Effector memory CD4-positive, alpha-beta T cell (primary cell): ENCODE measurements at places on chromosomes 11 and 22.

GRCh38 chr22:42436404-42436803 is 4.2 kb upstream of the NFAM1 start:
- DNase-seq: no peak

DNA sequence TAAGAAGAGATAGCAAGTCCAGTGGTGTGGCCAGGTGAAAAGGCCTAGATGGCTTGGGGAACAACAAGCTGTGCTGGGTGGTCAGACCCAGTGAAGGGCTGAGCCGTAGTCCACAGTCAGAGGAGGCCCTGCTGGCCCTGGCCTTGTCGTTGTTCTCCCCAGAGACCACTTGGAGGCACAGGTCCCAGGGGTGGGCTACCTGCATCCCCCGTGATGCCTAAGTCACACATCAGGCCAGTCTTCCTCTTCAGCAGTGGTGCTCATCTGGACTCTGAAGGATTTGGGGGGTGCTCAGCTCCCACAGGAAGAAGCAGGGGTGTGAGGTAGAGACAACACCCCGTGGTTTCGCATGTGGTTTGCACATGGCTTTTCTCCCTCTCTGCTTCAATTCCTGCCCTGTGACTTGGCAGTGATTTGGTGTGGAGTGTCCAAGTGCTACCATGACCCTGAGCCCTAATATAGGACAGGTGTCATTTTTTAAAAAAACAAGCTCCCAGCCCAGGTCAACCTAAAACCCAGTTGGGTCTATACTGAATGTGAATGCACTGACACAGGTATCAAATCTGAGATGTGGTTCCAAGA is 51.0 kb downstream of the ALX4 start:
- no peak for DNase-seq

DNA sequence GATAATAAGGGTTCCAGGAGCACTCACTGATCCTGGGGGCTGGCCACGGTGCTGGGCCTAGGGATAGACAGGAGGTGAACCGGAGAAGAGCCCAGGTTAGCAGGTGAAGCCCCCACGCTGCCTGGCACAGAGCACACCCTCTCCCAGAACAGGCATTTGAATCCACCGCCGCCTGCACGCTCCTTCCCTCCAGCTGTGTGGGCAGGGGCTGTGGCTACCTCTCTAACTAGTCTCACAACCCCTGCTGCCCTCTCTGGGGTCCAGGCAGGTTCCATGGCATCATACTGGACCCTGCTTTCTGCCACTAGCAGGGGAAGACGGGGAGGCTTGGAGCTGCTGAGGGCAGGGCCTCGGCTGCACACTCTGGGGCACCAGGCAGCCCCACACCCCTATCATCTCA is 358.0 kb downstream of the CTTN start:
- DNase-seq: no peak

GRCh38 chr11:114987186-114987760 is 308.9 kb downstream of the NXPE2 start:
- DNase-seq: no peak

- DNase-seq: no peak
These were observed 2.5 kb upstream of the SMARCB1 start for GRCh38 chr22:23784215-23784732.

DNA sequence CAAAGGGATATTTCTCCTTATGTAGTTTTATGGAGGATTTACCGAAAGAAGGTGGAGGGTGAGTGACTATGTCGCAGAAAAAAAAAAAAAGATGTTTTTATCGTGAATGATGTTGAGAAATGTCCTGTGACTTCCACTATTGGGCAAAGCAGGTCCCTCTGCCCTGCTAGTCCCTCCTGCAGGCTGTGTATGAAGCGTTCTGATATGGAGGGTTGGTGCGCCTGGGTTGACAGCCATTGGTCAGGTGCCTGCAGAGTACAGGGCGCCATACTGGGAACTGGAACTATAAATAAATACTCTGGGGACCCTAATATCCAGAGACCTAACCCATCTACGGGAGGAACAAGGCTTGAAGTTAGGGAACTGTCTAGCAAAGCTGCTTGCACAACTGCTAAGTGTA is 1.5 kb downstream of the IL17RA start:
- DNase-seq: no peak

DNA sequence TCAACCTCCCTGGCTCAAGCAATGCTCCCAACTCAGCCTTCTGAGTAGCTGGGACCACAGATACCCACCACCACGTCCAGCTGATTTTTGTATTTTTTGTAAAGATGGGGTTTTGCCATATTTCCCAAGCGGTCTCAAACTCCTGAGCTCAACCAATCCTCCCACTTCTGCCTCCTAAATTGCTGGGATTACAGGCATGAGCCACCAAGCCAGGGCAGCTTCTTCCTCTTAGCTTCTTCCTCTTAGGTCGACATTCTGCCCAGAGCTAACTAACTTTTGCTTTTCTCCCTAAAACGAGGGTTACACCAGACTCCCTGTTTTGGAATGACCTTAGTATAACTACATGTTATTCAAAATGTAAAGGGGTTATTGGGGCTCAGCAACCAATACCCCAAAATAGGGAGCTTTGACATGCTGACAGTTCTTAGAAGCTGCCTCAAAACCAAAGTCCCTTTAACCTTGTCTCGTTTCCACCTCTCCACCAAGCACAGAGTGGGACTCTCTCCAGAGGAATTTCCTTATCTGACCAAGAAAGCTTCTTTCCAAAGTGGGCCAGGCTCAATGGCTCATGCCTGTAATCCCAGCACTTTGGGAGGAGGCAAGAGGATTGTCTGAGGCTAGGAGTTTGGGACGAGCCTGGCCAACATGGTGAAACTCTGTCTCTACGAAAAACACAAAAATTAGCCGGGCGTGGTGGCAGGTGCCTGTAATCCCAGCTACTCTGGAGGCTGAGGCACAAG is 7.0 kb downstream of the HPS5 start:
- no peak for DNase-seq

GRCh38 chr11:60767388-60767811 is 10.7 kb downstream of the MS4A15 start:
- no peak for DNase-seq

- no peak for DNase-seq
These were observed 84.5 kb downstream of the JRKL start for GRCh38 chr11:96474263-96474662.

GRCh38 chr22:44750481-44750880 is 1.9 kb upstream of the ARHGAP8 start:
- DNase-seq: no peak

DNA sequence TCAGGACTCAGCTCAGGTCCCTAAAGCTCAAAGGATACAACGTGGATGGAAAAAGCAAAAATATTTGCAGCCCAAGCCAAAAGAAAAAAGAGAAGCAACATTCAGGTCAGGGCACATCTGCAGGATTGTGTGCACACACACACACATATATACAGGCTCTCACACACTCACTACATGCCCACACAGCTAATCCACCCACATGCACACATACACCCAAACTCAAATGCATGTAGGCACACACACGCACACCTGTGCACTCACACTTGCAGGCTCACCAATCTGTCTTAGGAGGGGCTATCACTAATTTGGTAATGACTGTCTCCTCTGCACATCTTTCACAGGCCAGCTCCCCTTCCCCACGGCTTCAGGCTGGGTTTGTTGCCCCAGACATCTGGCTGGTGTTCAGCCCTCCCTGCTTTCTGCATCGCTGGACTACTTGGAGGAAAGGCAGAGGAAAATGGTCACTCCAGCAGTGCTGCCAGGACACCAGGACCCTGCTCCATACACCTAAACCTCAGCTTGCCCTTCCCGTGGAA is 103.6 kb upstream of the DRD2 start:
- DNase-seq: no peak

DNA sequence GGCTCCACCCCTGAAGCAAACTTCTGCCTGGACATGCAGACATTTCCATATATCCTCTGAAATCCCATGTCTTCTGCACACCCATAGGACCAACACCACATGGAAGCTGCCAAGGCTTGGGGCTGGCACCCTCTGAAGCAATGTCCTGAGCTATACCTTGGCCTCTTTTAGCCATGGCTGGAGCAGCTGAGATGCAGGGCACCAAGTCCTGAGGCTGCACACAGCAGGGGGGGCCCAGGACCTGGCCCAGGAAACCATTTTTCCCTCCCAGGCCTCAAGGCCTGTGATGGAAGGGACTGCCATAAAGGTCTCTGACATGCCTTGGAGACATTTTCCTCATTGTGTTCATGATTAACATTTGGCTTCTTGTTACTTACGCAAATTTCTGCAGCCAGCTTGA is 34.5 kb downstream of the SYT9 start:
- DNase-seq: no peak
